ENCODE measurements at places on chromosomes 1 and 21.

GRCh38 chr21:24204641-24205040, 1402.6 kb downstream of the MRPL39 start:
- no peaks in the 10 kb centered on the region for H3K36me3 ChIP-seq
- no peak overlapping the region for H3K27ac ChIP-seq
- no peaks in the 10 kb centered on the region for H3K4me1 ChIP-seq
- no peak for DNase-seq
- H3K4me3 ChIP-seq: no peak overlapping the region

DNA sequence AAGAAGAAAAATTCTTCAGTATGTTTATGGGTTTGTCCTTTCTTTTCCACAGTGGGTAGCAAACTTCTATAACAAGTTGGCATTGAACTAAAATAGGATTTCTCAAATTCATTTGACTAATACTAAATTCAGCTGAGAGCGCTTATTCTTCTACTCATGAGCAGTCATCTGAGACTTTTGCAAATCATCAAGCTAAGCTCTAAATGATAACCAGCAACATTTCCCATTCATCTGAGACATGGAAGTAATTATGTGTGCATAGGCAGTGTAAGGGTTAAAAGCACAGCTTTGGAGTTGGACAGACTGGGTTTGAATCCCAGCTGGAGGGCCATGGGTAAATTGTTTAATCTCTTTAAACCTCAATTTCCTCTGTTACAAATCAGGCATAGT, 18.3 kb upstream of the CNR2 start:
- H3K4me1 ChIP-seq: no peaks in the 10 kb centered on the region
- H3K4me3 ChIP-seq: no peak overlapping the region
- no peaks in the 10 kb centered on the region for H3K36me3 ChIP-seq
- no peak for DNase-seq
- no peak overlapping the region for H3K27ac ChIP-seq

DNA sequence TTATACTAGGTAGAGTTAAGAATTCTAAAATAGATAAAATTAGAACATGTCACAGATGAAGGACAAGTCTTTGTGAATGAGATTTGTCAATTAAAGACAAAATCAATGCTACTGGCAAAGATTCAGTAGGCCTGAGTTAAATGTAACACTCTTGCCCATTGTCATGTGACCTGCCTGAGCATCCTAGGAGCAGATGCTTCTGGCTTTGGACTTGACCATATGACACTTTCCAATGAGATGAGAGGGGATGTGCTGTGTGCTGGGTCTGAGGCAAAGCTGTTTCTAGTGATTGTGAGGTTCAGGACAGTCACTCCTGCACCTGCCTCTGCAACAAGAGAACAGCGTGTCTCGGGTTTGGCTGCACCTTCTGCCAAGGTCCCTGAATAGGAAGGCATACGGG, 144.9 kb downstream of the HIVEP3 start:
- no peaks in the 10 kb centered on the region for H3K36me3 ChIP-seq
- no peak for DNase-seq
- no peak overlapping the region for H3K27ac ChIP-seq
- no peak overlapping the region for H3K4me3 ChIP-seq
- H3K27me3 ChIP-seq: no peaks in the 10 kb centered on the region

DNA sequence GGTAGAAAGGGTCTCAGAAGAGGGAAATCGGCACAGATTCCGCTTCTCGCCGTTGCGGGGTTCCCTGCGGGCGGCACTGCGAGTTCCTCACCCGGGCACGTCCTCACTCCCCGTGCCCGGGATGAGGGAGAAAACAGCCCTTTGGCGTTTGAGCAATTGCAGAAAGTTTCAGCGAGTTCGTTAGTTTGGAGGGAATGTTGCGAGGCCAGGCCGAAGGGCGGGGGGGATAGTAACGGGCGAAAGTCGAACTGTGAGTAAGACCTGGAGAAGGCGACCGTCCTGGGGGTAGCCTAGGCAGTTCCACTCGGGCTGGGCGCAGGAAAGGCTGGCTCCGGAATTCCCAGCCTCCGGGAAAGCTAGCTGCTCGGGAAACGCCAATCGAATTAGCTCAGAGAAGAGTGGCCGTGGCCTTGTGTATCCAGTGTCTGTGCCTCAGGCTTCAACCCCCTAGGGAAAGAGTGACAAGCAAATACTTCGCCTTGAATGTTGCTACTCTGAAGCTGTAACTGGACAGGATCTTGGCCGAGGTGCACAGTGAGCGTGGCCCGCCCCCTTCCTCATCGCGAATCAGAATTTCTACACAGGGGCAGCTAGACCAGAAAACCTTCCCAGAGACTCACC, 787 bp downstream of the PTGFR start:
- H3K36me3 ChIP-seq: no peaks in the 10 kb centered on the region
- no peak overlapping the region for H3K4me3 ChIP-seq
- H3K27me3 ChIP-seq: no peaks in the 10 kb centered on the region
- H3K4me1 ChIP-seq: no peaks in the 10 kb centered on the region

DNA sequence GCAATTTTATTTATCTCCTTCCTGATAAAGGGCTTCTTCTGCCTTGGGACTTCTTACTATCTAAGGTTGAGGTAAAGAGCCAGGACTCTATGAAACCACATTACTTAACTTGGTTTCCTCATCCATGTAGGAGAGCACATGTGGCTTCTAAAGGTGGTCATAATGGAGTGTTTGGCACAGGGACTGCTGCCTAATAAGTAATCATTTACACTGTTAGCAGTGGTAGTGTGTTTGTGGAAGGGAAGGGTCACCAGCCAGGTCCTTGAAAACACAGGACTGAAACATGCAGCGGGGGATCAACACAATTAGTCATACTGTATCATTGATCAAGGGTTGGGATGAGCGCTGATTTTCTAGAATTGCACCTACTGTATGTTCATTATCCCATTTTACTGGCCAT, 59.6 kb downstream of the UCK2 start:
- H3K27ac ChIP-seq: no peak overlapping the region
- no peaks in the 10 kb centered on the region for H3K27me3 ChIP-seq
- DNase-seq: no peak
- H3K4me1 ChIP-seq: no peaks in the 10 kb centered on the region
- no peaks in the 10 kb centered on the region for H3K36me3 ChIP-seq

DNA sequence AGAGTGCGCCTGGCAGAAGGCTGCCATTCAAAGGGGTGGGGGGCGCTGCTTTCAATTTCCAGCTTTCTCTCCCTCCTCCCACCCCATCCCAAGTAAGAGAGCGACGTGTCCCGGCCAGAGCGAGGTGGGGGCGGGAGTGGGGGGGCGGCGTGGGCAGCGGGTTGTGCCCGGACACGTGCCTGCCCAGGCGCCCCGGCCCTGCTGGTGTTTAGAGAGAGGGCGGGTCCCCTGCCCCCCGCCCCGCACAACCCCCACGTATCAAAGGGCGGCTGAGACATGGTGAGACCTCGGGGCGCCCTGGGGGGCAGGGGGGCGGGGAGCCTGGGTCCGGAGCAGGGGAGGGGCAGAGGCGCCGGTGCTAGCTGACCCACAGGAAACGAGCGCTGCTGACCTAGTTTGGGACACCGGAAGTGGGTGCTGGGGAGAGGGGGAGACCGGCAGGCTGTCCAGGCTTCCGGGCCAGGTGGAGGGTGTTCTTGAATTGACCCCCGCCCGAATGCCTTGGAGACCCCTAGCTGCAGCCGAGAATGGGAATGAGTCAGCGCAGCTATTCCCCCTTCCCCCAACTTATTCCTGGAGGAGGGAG, 1.3 kb downstream of the ZBTB7B start:
- H3K4me1 ChIP-seq: peaks cover 47% of the 10 kb centered on the region
- no peaks in the 10 kb centered on the region for H3K36me3 ChIP-seq
- peak overlapping the region; percentile 83 for H3K4me3 ChIP-seq
- DNase-seq: no peak
- H3K27me3 ChIP-seq: no peaks in the 10 kb centered on the region

DNA sequence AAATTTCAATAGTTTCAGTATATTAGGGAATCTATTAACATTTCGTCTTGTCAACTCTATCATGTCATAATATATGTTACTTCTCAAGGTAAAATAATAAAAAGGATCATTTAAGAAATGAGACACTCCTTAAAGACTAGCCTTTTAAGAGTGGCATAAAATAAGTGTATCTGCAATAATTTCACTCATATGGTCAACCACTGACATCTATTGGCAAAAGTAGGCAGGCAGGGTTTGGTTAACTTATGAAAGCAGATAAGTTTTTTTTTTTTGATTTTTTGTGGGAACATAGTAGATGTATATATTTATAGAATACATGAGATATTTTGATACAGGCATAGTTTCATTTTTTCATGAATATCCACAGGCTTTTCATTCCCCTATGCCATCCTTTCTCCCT, 5.5 kb upstream of the RGS21 start:
- DNase-seq: no peak
- no peaks in the 10 kb centered on the region for H3K4me1 ChIP-seq
- no peaks in the 10 kb centered on the region for H3K36me3 ChIP-seq

GRCh38 chr1:77538956-77539518, 143.4 kb downstream of the ZZZ3 start:
- H3K27me3 ChIP-seq: no peaks in the 10 kb centered on the region
- H3K36me3 ChIP-seq: peaks cover 76% of the 10 kb centered on the region
- no peak overlapping the region for H3K27ac ChIP-seq
- no peak for DNase-seq

GRCh38 chr1:178634445-178634844, 90.6 kb upstream of the RALGPS2 start:
- no peak for DNase-seq
- H3K27me3 ChIP-seq: no peaks in the 10 kb centered on the region
- H3K4me3 ChIP-seq: no peak overlapping the region
- H3K36me3 ChIP-seq: no peaks in the 10 kb centered on the region

DNA sequence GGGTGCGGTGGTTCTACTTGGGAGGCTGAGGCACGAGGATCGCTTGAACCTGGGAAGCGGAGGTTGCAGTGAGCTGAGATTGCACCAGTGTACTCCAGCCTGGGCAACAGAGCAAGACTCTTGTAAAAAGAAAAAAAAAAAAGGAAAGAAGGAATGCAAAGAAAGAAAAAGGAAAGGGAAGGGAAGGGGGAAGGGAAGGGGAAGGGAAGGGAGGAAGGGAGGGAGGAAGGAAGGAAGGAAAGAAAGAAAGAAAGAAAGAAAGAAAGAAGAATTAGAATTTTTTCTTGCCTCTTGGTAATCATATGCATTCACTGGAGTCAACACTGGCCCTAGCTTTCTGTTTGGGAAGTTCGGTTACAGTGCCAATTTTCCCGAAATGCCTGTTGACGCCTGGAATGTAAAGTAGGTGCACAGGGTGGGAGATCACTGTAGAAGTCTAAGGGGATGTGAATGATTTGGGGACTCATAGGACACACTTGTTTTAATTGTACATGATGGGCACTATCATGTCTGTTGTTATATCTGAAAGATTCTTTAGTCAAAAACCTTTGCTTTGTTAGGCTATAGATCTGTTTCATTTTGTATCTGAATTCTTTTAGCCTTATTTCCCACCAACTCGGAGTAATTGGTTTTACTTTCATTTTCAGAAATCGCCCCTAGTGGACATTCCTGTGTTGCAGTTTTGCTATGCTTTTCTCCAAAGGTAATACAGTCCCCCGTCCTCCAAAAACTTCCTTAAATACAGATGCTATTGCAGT, 59.8 kb upstream of the MORC3 start:
- H3K4me3 ChIP-seq: peak overlapping the region; percentile 57
- H3K27ac ChIP-seq: peak overlapping the region; percentile 76
- no peaks in the 10 kb centered on the region for H3K4me1 ChIP-seq
- H3K27me3 ChIP-seq: no peaks in the 10 kb centered on the region
- DNase-seq: peak; percentile 62
- no peaks in the 10 kb centered on the region for H3K36me3 ChIP-seq

GRCh38 chr1:209912306-209912705, 25.7 kb upstream of the SYT14 start:
- no peak for DNase-seq
- H3K4me1 ChIP-seq: no peaks in the 10 kb centered on the region
- H3K27me3 ChIP-seq: no peaks in the 10 kb centered on the region
- no peak overlapping the region for H3K4me3 ChIP-seq

DNA sequence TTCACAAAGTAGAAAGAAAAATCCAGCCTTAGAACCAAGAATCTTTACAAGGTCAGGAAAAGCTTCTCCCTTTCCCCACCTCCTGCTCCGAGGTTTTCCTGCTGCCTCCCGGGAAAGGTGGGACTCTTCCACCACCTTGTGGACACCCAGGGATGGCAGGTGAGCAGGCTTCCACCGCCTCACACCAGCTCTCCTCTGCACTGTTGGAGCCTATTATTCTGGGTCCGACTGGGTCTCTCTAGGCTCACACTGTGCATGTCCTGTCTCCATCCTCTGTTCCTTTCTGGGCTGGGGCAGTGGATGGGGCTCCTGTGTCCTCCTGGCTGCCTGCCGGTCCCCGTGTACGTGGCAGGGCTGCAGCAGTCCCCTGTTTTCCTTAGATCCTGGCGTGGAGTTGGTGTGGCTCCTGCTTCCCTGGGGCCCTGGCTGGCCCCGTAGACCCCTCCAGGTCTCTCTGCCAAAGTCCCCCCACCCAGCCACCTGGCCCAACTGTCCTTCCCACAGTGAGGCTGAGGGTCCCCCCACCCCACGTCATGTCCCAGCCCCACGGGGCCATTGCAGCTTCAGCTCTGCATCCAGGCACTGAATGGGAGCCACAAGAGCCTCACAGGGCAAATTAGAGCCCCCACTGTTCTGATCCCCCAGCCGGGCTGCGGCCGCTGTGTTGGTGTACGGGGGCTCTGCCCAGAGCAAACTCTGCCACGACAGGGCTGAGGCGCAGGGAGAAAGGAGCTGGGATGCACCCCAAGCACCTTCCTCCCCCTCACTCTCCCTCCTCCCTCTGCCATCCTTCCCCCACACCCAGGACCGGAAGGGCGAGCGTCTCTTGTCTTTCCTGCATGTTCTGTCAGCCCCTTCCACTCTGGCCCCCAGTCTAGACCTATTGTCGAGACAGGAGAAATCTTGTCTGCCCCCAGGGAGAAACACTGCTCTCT, 3.3 kb upstream of the SLC45A1 start:
- peaks cover 8% of the 10 kb centered on the region for H3K27me3 ChIP-seq
- H3K27ac ChIP-seq: no peak overlapping the region
- no peak overlapping the region for H3K4me3 ChIP-seq
- no peaks in the 10 kb centered on the region for H3K36me3 ChIP-seq
- H3K4me1 ChIP-seq: peaks cover 4% of the 10 kb centered on the region
- DNase-seq: peak; percentile 36

- H3K4me1 ChIP-seq: no peaks in the 10 kb centered on the region
- no peak overlapping the region for H3K4me3 ChIP-seq
- H3K36me3 ChIP-seq: no peaks in the 10 kb centered on the region
- DNase-seq: no peak
Observed at GRCh38 chr1:6507461-6507911, 16.0 kb upstream of the PLEKHG5 start.

DNA sequence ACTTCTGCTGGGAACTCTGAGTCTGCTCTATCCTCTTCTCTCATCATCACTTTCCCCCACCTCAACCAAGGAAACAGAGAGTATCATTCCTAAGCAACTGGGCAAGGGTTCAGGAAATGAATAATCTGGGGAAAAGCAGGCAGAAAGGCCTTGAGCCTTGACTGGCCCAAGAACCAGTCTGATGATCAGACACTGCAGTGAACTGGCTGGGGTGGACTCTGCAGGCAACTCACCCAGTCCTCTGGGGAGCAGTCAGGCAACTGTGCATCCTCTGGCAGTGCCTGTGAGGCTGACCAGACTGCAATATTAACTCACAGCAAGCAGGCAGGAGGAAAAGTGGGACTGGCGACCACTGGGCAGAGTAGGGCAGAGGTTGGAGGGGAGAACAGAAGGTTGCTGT, 991 bp downstream of the ANKRD35 start:
- H3K4me3 ChIP-seq: no peak overlapping the region
- H3K27me3 ChIP-seq: no peaks in the 10 kb centered on the region
- H3K4me1 ChIP-seq: peaks cover 5% of the 10 kb centered on the region
- H3K27ac ChIP-seq: no peak overlapping the region
- DNase-seq: no peak

GRCh38 chr1:82830690-82831380, 1030.1 kb downstream of the ADGRL2 start:
- H3K27ac ChIP-seq: no peak overlapping the region
- H3K4me1 ChIP-seq: no peaks in the 10 kb centered on the region
- no peak overlapping the region for H3K4me3 ChIP-seq
- H3K36me3 ChIP-seq: no peaks in the 10 kb centered on the region
- DNase-seq: no peak

All from naive thymus-derived CD4-positive, alpha-beta T cell (primary cell).